ENCODE measurements at places on chromosomes 5 and 9. TPM values are rescaled to one million over a fixed set of nuclear protein-coding genes. Genes with fewer than 3 reads are reported as not detected.

- no peak for DNase-seq
These were observed 243.7 kb downstream of the PIK3R1 start for GRCh38 chr5:68459093-68459809.

DNA sequence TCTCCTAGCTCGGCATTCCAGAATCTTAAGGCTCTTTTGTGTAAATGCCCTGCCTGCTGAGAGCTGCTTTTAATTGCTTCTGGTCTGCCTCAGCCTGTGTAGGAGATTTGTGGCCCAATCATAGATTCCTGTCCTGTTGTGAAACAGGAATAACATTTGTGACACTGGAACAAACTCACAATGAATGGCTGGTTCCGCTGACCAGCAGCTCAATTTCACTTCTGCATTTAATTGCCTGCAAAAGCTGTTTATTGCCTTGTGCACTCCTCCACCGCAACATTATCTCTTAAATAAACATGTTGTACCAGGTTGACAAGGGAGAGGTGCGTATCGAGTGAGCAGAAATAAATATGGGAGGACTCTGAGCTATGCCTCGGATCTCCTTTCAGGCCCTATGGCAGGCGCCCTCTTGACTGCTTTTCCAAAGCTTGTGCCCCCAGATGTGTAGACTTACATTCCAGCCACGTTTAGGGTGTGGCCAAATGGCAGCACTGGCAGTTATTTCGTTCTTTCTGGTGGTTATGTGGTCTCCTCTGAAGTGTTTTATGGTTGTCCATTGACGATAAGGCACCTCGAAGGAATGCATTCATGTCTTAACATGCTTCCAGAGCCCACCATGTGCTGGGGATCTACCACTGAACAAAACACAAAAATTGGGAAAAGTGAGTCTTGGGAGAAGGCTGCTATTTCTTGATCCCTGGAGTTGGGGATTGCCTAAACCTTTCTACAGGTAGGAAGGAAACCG is 58.1 kb downstream of the DMRT1 start:
- no peak for DNase-seq

- no peak for DNase-seq
These were observed 228.6 kb downstream of the NR3C1 start for GRCh38 chr5:143174714-143175398.

JMY gene
- polyA plus RNA-seq = 4.2 TPM

RACK1 gene
- 2,717 TPM for polyA plus RNA-seq

PCDHAC1 gene
- polyA plus RNA-seq = 0.57 TPM
